Central memory CD8-positive, alpha-beta T cell (primary cell): ENCODE measurements at places on chromosomes 11 and 22.

- no peak for DNase-seq
Observed at GRCh38 chr11:3215346-3216026, 3.1 kb downstream of the MRGPRG start.

DNA sequence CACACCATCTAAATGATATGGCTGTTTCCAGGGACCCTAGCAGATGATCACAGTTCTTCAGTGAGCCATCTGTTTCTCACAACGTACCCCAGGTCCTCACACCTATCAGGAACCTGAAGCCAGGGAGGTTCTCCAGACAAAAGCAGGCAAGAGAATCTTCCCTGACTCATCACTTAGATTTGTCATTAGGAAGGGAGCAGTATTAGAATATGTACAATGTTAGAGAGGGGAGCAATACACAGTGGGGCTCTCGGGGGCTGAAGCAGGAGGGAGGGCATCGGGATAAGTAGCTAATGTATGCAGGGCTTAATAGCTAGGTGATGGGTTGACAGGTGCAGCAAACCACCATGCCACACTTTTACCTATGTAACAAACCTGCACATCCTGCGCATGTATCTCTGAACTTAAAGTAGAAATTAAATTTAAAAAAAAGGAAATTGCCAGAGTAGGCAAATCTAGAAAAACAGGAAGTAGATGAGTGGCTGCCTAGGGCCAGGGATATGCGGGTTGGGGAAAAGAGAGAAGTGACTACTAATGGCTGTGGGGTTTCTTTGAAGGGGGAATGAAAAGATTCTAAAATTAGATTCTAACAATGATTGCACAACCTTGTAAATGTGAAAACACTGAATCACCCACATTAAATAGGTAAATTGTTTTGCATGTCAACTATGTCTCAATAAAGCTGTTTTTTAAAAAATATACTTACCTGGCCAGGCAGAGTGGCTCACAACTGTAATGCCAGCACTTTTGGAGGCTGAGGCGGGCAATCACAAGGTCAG lies 14.4 kb downstream of the C22orf42 start:
- DNase-seq: no peak

DNA sequence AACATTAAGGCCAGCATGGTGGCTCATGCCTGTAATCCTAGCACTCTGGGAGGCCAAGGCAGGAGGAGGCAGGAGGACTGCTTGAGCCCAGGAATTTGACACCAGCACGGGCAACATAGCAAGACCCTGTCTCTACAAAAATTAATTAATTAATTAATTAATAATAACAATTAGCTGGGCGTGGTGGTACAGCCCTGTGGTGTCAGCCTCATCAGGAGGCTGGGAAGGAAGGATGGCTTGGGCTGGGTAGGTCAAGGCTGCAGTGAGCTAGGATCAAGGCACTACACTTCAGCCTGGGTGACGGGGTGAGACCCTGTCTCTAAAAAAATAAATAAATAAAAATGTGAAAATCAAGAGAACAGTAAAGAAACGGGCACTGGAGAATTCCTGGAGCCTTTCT lies 1.4 kb downstream of the ARFGAP3 start:
- no peak for DNase-seq

DNA sequence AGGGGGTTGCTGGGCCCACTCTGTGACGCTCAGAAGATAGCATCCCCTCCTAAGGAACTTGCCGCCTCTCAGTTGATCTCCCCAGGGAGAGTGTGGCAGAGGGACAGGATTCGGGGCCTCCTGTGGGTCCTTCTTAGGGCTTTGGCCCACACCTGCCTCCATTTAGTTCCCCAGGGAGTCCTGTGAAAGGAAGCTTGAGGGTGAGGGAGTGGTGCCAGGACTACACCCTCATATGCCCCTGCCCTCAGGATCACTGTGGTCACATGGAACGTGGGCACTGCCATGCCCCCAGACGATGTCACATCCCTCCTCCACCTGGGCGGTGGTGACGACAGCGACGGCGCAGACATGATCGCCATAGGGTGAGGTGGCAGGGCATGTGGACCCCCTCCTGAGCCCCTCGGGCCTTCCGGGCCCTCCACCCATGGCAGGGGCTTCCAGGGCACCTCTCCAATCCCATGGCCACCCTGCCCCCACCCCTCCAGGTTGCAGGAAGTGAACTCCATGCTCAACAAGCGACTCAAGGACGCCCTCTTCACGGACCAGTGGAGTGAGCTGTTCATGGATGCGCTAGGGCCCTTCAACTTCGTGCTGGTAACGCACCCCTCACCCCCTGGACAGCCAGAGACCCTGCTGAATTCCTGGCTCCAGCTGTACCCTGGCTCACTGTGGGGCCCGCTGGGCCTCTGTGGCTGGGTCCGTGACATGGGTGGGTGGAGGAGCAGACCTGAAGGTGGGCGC lies 3.5 kb downstream of the INPP5J start:
- DNase-seq: no peak

DNA sequence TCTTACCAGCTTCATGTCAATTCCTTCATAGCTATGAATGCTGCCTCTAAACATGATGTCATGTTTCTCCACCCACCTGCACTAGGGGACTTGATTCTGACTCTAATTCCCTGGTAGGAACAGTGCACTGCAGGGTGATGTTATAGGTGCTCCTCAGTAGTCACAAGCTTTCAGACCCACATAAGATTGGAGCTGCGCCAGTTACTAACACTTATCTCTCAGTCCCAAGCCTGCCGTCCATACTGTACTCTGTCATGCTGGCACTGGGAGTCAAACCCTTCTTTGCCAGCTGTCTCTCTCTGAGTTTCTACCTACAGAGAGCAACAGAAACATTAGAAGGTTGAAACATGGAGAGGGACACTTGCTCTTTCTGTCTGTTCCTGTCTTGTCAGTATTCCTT lies 5.5 kb downstream of the OR56A1 start:
- DNase-seq: no peak

DNA sequence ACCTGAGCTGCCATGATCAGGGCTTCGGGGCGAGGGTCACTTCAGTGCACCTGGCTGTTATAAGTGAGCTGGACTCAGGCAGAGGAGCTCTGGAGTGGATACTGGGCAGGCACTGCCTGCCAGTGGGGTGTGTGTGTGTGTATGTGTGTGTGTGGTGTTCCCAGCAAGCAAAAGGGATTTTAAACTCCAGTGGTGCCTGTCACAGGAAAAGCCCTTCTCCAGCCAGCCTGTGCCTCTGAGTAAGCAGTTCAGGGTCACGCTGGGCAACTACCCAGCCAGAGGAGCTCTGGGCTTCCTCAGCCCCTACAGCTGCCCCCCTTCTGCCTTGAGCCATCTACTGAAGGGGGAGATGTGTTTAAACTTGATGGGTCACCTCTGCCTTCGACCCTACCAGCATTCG lies 109.0 kb downstream of the OSBP2 start:
- no peak for DNase-seq

DNA sequence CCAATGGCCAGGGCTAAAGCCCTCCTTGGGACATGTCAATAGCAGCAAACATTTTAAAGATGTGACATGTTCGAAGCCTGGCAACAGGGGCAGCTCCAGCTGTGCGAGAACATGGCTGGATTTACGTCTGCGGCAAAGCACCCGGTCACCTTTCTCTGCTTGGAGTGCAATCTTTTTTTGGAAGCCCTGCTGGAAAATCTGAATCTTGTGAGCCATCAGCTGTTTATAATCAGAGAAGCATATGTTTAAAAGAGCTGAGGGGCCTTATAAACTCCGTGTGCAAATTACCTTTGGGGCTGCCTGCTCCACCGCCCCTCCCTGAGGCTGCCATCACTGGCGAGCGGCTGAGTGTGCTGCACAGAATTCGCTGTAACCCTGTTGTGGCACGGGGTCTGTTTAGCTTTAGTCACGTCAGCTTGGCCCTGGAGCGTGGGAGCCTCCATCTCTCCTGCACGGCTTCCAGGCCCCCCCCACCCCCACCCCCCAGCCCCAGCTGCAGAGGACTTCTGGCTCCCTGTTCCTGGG lies 9.0 kb upstream of the KCNQ1OT1 start:
- DNase-seq: no peak

DNA sequence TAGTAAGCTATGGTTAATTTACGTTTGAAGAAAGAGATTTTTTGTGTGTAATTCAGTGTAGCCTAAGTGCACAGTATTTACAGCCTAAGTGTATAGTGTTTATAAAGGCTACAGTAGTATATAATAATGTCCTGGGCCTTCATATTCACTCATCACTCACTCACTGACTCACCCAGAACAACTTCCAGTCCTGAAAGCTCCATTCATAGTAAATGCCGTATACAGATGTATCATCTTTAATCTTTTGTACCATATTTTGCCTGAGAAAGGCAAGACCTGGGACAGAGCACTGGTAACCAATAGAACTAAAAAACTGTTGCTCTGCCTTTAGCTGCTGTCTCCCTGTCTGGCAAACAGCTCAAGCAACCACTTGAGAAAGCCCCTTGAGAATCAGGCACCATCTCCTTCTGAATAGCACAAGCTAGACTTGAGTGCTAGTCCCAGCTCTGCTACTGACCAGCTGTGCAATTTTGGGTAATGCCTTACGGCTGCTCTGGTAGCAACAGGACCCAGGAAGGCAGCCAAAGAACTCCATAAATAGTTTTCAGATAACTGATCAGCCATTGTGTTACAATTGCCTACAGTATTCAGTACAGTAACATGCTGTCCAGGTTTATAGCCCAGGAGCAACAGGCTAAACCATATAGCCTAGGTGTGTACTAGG lies 131.3 kb downstream of the KCNC1 start:
- no peak for DNase-seq

DNA sequence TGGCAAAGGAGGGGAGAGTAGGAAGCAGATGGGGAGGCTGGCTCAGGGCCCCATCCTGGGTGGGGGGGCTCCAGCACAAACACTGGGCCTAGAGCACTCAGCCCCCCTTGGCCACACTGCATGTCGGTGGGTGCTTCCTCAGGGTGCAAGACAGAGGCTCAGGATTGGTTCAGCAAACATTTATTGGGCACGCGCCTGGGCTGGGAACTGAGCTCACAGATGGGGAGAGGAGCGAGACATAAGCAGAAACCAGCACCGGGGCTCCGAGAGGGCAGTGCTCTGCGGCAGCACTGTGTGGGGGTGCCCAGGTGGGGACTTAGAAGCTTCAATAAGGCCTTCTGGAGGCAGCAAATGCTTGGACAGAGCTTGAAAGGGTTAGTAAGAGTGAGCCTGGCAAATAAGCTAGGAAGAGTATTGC lies 12.1 kb upstream of the EHD1 start:
- DNase-seq: no peak

DNA sequence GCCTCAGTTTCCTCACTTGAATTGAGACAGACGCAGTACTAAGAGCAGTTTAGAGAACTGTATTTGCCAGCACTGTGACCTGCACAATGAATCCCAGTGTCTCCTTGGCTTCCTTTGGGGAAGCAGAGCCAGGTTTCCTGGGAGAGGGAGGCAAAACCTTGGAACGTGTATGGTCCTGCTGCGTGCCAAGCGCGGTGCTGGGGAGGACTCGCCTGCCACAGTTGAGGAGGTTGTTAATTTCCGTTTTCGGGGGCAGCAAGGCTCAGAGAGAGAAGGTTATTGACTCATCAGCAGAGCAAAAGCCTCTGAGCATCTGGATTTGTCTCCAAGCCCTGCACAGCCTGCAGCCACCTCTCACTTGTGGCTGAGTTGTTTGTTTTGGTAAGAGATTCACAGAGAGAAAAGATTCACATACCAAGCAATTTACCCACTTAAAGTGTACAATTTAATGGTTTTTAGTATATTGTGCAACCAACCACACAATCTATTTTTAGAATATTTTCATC lies 10.8 kb downstream of the SYT12 start:
- DNase-seq: no peak

- no peak for DNase-seq
Observed at GRCh38 chr11:17840101-17840548, 105.5 kb downstream of the KCNC1 start.

DNA sequence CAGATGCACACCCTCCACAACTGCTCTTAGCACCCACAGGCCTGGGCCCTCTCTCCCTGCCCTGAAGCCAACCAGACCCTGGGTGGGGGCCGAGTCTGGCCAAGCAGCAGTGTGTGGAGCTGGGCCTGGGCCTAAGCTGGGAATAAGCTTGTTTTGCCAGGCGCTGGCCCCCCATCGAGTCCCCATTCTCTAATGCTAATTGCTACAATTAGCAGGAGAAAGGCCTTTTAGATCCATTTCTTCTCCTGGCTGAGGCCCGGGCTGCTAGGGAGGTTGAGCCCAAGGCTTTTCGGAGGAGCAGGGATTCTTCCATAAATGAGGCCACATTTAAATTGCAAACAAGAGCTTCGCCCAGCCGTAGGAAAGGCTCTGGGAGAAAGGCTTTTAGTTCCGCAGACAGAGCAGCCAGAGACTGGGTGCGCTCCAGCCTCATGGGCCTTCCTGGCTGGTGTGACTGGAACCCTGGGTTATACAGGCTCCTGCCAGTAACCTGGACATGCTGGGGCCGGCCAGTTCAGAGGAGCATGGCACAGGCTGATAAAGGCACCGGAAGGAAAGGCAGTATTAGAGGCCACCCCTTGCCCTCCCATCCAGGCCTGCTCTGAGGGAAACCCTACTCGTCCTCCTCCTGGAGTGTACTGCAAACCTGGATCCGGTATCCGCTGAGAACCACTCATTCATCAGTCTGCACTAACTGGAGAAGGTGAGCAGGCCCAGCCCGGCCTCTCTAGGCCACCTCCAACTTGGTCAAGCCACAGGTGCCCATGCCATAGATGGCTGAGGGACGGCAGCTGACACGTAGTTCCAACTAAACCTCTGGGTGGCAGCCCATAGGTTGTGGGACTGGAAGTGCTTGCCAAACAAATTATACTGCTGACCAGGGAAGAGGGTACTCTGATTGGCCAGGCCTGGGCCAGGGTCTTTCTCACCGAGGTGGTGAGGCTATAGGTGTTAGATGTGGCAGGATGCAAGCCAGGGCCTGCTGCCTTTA lies 6.2 kb downstream of the KCNQ1OT1 start:
- no peak for DNase-seq
